IMR-90 (cell line): ENCODE measurements at places on chromosomes 11 and 22. TPM values are rescaled to one million over a fixed set of nuclear protein-coding genes. Genes with fewer than 3 reads are reported as not detected.

DNA sequence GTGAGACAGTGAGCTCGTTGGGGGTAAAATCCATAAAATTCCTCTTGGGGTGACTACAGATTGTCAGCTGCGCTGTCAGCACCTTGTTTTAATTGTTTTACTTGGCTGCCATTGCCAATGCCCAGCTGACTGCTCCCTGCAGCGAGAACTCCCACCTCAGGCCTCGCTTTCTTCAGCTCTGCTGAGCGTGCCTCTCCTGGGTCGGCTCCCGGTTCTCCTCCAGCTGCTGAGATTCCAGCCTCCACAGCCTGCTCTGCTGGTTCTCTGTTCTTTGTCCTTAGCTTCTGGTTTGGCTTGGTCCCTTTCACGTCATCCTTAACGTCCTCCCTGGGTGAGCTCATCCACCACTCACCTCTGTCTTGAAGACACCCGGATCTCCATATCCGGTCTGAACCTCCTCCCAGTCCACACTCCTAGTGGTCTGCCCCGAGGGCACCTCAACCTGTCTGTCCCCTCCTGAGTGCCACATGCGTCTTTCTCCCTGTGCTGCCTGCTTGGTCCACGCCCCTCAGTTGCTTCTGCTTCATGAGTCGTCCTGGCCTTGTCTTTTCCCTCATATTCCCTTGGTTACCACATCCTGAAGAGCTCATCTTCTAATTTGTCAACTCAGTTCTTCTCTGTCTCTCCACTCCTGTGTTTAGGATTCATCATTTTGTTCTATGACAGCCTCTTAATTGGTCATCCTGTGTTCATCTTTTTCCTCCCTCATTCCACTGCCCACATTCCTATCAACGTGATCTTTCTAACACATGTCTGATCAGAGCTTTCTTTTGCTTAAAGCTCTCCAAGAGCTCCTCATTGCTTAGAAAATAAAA lies 35.6 kb downstream of the BMAL1 start:
- H3K27me3 ChIP-seq = no peaks in the 10 kb centered on the region
- H3K36me3 ChIP-seq = peaks cover 3% of the 10 kb centered on the region; the same call in 1 of the 2 replicates
- no peak for DNase-seq
- peaks cover 4% of the 10 kb centered on the region for H3K4me1 ChIP-seq

DNA sequence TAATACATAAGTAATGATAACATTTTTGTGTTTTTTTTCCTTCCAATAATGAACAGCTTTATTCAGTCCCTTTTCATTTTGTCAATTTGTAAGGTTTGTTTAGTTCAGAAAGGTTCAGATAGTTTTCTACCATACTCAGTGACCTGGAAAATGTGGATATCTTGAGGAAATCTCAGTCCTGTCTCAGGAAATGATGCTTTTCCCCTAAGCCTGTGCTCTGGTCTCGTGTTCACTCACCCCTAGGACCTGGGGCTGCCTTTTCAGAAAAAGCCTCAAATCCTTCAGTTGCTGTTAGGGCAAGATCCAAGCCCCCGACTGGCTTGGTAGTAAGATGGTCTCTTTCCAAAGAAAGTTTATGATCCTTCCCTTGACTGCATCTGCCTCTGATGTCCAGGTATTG lies 21.8 kb downstream of the MS4A6A start:
- H3K27ac ChIP-seq = no peak overlapping the region
- no peaks in the 10 kb centered on the region for H3K36me3 ChIP-seq
- H3K4me3 ChIP-seq = no peak overlapping the region
- DNase-seq = no peak

DNA sequence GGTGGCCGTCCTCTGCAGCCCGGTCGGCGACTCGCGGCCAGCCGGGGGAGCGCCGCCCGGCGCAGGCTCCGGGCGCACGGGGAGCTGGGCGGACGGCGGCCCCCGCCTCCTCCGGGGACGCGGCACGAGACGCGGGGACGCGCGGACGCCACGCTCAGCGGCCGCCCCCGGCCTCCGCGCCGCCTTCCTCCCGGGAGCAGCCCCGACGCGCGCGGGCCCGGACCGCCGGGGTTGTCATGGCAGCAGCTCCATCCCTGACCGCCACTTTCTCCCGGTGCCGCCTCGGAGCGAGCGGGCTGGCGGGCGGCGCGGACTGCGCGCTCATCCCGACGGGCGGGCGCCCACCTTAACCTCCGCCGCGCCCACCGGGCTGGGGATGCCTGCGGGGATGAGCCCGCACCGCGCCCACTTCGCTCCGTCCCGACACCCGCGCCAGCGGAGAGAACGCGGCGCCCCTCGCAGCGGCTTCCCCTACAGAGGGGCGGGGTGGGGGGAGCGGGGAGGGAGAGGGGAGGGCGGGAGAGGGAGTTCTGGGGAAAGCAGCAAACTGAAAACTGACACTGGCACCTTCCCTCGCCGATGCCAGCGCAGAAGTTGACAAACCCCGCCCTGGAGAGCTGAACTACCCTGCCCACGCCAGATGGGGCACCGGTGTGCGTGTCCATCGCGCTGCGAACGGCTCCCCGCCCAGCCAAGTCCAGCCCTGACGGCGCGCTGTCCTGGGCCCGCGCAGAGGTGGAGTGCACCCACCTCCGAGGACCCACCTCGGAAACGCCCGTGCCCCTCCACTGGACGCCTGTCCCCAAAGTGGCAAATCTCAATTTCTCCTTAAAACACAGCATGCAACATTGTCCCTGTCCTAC lies 588.4 kb downstream of the OPCML start:
- peak overlapping the region; percentile 53 for H3K4me3 ChIP-seq
- peaks cover 2% of the 10 kb centered on the region; the same call in 1 of the 2 replicates for H3K4me1 ChIP-seq
- H3K36me3 ChIP-seq = no peaks in the 10 kb centered on the region
- no peak overlapping the region for H3K27ac ChIP-seq
- no peak for DNase-seq

DNA sequence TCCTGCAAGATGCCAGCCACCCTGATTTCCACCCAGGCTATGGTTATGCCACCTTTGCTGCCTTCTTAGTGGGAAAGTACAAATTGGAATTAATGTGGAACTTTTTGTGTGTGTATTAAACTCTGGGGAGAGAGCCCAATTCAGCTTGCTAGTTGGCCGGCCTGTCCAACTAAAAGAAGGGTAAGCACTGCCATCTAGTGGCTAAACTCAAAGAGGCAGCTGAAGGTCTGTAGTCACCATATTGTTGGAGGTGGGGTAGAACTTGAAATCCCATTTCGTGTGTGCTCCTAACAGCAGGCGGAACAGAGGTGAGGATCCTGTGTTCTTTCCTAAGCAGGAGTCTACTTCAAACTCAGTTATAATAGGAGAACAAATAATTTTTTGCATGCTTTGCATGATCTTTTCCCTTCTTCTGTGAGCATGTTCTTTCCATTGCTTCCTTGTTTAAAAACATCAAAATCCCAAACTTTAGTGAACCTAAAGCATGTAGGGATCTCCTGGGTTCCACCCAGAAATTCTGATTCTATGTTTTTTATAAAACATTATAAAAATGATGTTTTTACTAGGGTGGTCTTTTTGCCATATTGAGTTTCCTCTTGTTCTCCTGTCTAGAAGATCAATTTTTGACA lies 138.8 kb upstream of the SORL1-AS1 start:
- no peaks in the 10 kb centered on the region for H3K36me3 ChIP-seq
- DNase-seq = peak; percentile 80
- H3K27me3 ChIP-seq = no peaks in the 10 kb centered on the region
- H3K4me1 ChIP-seq = peaks cover 17% of the 10 kb centered on the region

GRCh38 chr11:108947654-108948570 lies 283.0 kb downstream of the DDX10 start:
- H3K4me1 ChIP-seq = no peaks in the 10 kb centered on the region; the same call in 1 of the 2 replicates
- H3K4me3 ChIP-seq = no peak overlapping the region
- peak; percentile 80 for DNase-seq
- no peaks in the 10 kb centered on the region for H3K27me3 ChIP-seq
- H3K27ac ChIP-seq = no peak overlapping the region

GRCh38 chr22:42376711-42377554 lies 55.3 kb downstream of the NFAM1 start:
- DNase-seq = peak; percentile 19
- H3K27me3 ChIP-seq = peaks cover 46% of the 10 kb centered on the region
- no peaks in the 10 kb centered on the region for H3K36me3 ChIP-seq
- H3K4me1 ChIP-seq = peaks cover 2% of the 10 kb centered on the region; the same call in 1 of the 2 replicates

- DNase-seq = peak; percentile 80
- H3K27ac ChIP-seq = peak overlapping the region; percentile 98
- H3K4me1 ChIP-seq = peaks cover 18% of the 10 kb centered on the region
- peak overlapping the region; percentile 86 for H3K4me3 ChIP-seq
- H3K36me3 ChIP-seq = peaks cover 12% of the 10 kb centered on the region
- no peaks in the 10 kb centered on the region for H3K27me3 ChIP-seq
These were observed 2.0 kb downstream of the CREB3L1 start for GRCh38 chr11:46279126-46280099.

- no peak overlapping the region for H3K27ac ChIP-seq
- 0 out of 2 replicates have a peak, but pooled peaks cover 2% of the 10 kb centered on the region for H3K4me1 ChIP-seq
- DNase-seq = no peak
These were observed 20.8 kb upstream of the GAB2 start for GRCh38 chr11:78438298-78438975.

GRCh38 chr11:8090756-8091155 lies 9.7 kb downstream of the TUB start:
- H3K27me3 ChIP-seq = no peaks in the 10 kb centered on the region
- DNase-seq = no peak
- peaks cover 9% of the 10 kb centered on the region; the same call in 1 of the 2 replicates for H3K36me3 ChIP-seq
- no peak overlapping the region for H3K4me3 ChIP-seq

- H3K36me3 ChIP-seq = 0 out of 2 replicates have a peak, but pooled peaks cover 2% of the 10 kb centered on the region
- no peak for DNase-seq
- H3K27me3 ChIP-seq = peaks cover 13% of the 10 kb centered on the region; the same call in 1 of the 2 replicates
- H3K27ac ChIP-seq = no peak overlapping the region
- no peak overlapping the region for H3K4me3 ChIP-seq
- H3K4me1 ChIP-seq = no peaks in the 10 kb centered on the region
These were observed 42.0 kb downstream of the KCNQ1OT1 start for GRCh38 chr11:2657697-2658284.

DNA sequence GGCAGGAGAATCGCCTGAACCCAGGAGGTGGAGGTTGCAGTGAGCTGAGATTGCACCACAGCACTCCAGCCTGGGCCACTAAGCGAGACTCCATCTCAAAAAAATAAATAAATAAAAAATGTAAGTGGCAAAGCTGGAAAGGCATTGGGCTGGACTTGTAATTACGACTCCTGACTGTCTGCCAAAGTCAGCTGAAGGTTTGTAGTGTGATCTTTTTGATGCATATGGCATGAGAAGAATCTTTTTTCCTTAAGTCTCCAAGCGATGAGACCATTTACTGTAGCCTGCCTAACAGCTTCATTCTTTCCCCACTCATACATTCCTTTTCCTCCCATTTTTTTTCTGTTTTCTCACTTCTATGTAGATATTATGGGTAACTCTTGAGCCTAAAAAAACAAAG lies 24.8 kb downstream of the CTNND1 start:
- H3K4me1 ChIP-seq = peaks cover 15% of the 10 kb centered on the region
- H3K36me3 ChIP-seq = peaks cover 12% of the 10 kb centered on the region
- H3K27me3 ChIP-seq = no peaks in the 10 kb centered on the region
- H3K4me3 ChIP-seq = no peak overlapping the region
- H3K27ac ChIP-seq = no peak overlapping the region

GRCh38 chr22:41353862-41354575 lies 27.7 kb upstream of the TEF start:
- DNase-seq = no peak
- H3K27me3 ChIP-seq = no peaks in the 10 kb centered on the region
- no peak overlapping the region for H3K27ac ChIP-seq
- H3K4me1 ChIP-seq = peaks cover 5% of the 10 kb centered on the region

GRCh38 chr11:68581439-68581838 lies 102.9 kb upstream of the GAL start:
- peaks cover 28% of the 10 kb centered on the region for H3K36me3 ChIP-seq
- peaks cover 7% of the 10 kb centered on the region for H3K4me1 ChIP-seq
- no peaks in the 10 kb centered on the region for H3K27me3 ChIP-seq
- H3K4me3 ChIP-seq = no peak overlapping the region
- no peak for DNase-seq

GRCh38 chr11:122861631-122862030 lies 20.9 kb upstream of the JHY start:
- no peak overlapping the region for H3K27ac ChIP-seq
- DNase-seq = no peak
- H3K4me1 ChIP-seq = no peaks in the 10 kb centered on the region; the same call in none of the 2 replicates
- peaks cover 21% of the 10 kb centered on the region for H3K27me3 ChIP-seq
- H3K4me3 ChIP-seq = no peak overlapping the region

GRCh38 chr22:45190202-45190872 lies 26.6 kb downstream of the NUP50 start:
- DNase-seq = no peak
- no peak overlapping the region for H3K27ac ChIP-seq
- no peaks in the 10 kb centered on the region for H3K27me3 ChIP-seq
- peaks cover 3% of the 10 kb centered on the region; the same call in 1 of the 2 replicates for H3K4me1 ChIP-seq

- H3K36me3 ChIP-seq = peaks cover 34% of the 10 kb centered on the region
- H3K4me1 ChIP-seq = peaks cover 3% of the 10 kb centered on the region; the same call in 1 of the 2 replicates
- peak overlapping the region; percentile 66 for H3K4me3 ChIP-seq
- H3K27me3 ChIP-seq = no peaks in the 10 kb centered on the region
- peak overlapping the region; percentile 94 for H3K27ac ChIP-seq
These were observed 812 bp downstream of the FADD start for GRCh38 chr11:70203751-70204465.

GRCh38 chr11:99281331-99281730 lies 260.6 kb downstream of the CNTN5 start:
- H3K27me3 ChIP-seq = no peaks in the 10 kb centered on the region
- H3K4me3 ChIP-seq = no peak overlapping the region
- no peaks in the 10 kb centered on the region for H3K36me3 ChIP-seq
- no peaks in the 10 kb centered on the region for H3K4me1 ChIP-seq
- no peak for DNase-seq

- H3K27ac ChIP-seq = no peak overlapping the region
- no peaks in the 10 kb centered on the region for H3K4me1 ChIP-seq
- H3K4me3 ChIP-seq = no peak overlapping the region
These were observed 36.6 kb downstream of the GAS2 start for GRCh38 chr11:22703040-22703439.

- H3K4me3 ChIP-seq = no peak overlapping the region
- peaks cover 4% of the 10 kb centered on the region for H3K4me1 ChIP-seq
- DNase-seq = no peak
- H3K36me3 ChIP-seq = no peaks in the 10 kb centered on the region
These were observed 627 bp upstream of the APOA5 start for GRCh38 chr11:116792144-116792868.

RELA gene
- total RNA-seq = 8.6 and 8.9 TPM in 2 replicates

PNPLA3 gene
- 3.3 and 3.6 TPM in 2 replicates for total RNA-seq

MISFA gene
- 1.1 TPM in 1 of 2 replicates, not detected in the other for total RNA-seq

MRGPRF gene
- 5.8 and 6.3 TPM in 2 replicates for total RNA-seq

YPEL4 gene
- total RNA-seq = under 0.01 and 0.18 TPM in 2 replicates

ALX4 gene
- total RNA-seq = not detected in 2 replicates

GRIK4 gene
- total RNA-seq = under 0.01 and 0.18 TPM in 2 replicates

FOLR3 gene
- total RNA-seq = 0.36 TPM in 1 of 2 replicates, not detected in the other

GATD1 gene
- 3.0 and 4.2 TPM in 2 replicates for total RNA-seq

DCDC1 gene
- total RNA-seq = under 0.01 TPM in 1 of 2 replicates, not detected in the other

UNC93B1 gene
- 10.6 and 10.9 TPM in 2 replicates for total RNA-seq
